ENCODE measurements at places on chromosomes 5 and 9.

DNA sequence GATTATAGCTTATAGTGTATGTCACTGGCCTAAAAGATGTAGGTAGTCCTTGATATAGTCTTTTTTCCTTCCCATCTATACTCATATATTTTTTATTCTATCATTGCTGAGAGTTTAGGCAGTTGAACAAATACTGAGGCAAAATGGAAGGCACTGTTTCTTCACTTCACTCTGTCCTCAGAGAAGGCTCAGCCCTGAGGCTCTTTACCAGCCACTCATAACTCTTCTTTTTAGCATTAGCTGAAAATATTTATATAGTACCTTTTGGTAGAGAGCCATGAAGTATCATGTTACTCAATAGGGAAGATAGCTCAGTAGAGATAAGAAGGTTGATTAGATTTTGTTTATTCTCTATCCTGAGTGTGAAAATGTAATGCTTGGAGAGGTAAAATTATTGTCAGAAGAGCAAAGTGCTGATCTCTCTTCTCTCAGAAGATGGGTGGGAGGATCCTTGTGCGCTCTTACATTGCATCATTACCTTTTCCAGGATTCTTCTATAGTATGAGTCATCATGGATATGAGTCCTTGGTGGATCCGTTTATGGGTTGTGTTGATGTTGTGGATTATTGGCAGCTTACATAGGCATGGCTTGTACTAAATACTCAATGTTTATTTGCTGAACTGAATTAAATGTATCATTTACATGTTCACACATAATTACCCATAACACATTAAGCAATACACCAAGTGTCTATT, 88.1 kb downstream of the ANXA1 start:
- no peak for DNase-seq

GRCh38 chr9:99167694-99168093, 54.0 kb downstream of the ALG2 start:
- DNase-seq = no peak

GRCh38 chr9:479971-480350, 265.3 kb downstream of the DOCK8 start:
- no peak for DNase-seq

- no peak for DNase-seq
These were observed 252.6 kb downstream of the ACTL7B start for GRCh38 chr9:108603141-108603540.

GRCh38 chr9:87729246-87729645, 3.3 kb downstream of the CTSL start:
- no peak for DNase-seq

GRCh38 chr5:178074266-178074952, 38.9 kb upstream of the N4BP3 start:
- DNase-seq = no peak

DNA sequence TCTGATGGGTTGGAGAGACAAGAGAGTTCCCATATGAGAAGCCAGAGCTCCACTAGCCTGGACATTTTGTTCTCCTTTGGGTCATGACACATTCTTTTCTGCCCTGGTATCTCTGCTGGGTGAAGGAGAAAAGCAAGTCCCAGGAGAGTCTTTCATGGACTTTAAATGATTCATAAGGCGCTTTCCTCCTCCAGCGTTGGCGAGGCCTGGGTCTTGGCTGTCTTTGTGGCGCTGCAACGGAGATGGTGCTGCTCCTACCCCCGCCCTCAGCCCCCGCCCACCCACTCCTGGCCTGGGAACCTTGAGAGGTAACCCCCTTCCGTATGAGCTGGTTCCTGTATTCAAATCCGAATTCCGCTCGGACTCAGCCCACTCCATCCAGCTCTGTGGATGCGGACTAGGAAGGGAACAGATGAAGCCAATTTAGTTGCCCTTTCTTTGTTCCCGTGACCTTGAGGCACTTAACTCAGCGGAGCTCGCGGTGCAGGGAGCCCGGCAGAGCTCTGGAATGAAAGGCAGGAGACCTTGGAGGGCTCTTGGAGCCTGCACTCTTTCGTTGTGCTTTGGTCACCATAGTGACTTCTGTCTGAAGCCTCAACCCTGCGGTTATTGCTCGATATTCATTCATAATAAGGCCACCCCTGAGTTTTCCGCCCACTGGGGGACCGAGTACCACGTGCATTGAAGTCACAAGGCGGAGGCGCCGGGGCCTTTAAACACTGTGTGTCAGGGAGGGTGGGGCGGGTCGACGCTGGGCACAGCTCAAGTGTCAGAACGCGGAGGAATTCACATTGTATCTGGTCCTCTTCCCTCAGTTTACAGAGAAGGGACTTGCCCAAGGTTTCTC, 14.0 kb upstream of the PWWP2A start:
- DNase-seq = no peak

DNA sequence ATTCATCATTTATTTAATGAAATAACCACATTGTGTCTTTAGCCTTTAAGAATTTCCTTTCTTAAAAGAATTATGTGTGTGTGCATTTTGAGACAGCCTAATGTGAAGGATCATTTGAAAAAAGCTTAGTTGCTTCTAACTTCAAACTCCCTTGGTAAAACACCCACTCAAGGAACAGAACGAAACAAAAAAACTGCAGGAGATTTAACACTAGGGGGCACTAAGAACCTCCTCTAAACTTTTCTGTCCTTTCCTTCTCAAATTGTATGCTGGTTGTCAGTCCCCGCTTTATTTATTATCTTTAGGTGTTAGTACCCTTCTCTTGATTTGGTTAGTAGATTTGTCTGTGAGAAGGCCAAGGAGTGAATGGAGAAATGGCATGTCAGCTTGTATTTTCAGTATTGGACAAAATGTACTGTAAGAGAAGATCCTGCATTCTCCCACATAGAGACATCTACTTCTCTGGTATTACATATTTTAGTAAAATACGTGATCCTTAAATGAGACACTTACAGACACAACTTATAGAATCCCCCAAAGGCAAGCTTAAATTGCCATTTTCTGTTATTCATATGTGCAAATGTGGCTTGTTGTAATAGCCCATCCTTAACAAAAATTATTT, 229.7 kb downstream of the MRPS30 start:
- no peak for DNase-seq
